Germinal center (tissue), 1 donor: ENCODE measurements at places on chromosomes 16 and 17.

- no peak for DNase-seq
These were observed 108.1 kb downstream of the SOCS1 start for GRCh38 chr16:11147754-11148444.

GRCh38 chr16:51762081-51762996 is 611.3 kb upstream of the SALL1 start:
- peak; percentile 50 for DNase-seq

GRCh38 chr16:67516296-67517154 is 12.1 kb upstream of the RIPOR1 start:
- DNase-seq = no peak

- no peak for DNase-seq
These were observed 119.9 kb downstream of the COPRS start for GRCh38 chr17:31738996-31739699.

- no peak for DNase-seq
These were observed 415 bp downstream of the ABCA5 start for GRCh38 chr17:69326377-69327059.

- peak; percentile 47 for DNase-seq
These were observed at the start of gene TNFSF12 for GRCh38 chr17:7548585-7549400. Gene TNFSF12 (plus strand): TSS chr17:7549058. CDS start chr17:7549154, 96 bp downstream.
